Renal pelvis (tissue), 12 donors: ENCODE measurements at places on chromosomes 5 and 9. TPM values are rescaled to one million over a fixed set of nuclear protein-coding genes. Genes with fewer than 3 reads are reported as not detected.

The PHF24 gene
- polyA plus RNA-seq: 0.13 TPM

The CDH9 gene
- polyA plus RNA-seq: 7.2 TPM

The IRX4 gene
- polyA plus RNA-seq: 0.65 TPM

The DIRAS2 gene
- polyA plus RNA-seq: 4.7 TPM

The PCDHA9 gene
- polyA plus RNA-seq: 0.03 TPM

The STPG3 gene
- polyA plus RNA-seq: 3.9 TPM
